ENCODE measurements at places on chromosomes 13 and 19.

DNA sequence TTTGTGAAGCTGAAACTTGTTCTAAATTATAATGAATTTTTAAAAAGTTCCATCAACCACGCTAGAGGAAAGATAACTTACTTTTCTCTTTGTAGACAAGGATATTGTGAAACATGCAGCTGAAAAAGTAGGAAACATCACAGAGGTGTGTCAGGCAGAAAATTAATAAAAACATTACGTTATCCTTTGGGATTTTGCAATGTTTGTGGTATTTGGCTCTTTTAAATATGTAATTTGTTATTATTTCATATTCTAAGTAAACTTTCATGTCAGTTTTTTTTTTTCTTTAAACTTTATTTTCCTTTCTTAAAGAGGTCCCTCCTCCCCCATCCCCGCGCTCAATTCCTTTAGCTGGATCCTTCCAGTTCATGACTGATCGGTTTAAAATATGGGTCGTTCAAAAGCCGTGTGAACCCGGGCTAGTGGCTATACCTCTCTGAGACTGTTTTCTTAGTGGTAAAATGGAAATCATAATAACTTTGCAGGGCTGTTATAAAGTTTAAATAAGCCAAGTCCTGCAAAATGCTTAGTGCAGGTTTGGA lies 740 bp upstream of the CCDC61 start:
- no peak for DNase-seq

DNA sequence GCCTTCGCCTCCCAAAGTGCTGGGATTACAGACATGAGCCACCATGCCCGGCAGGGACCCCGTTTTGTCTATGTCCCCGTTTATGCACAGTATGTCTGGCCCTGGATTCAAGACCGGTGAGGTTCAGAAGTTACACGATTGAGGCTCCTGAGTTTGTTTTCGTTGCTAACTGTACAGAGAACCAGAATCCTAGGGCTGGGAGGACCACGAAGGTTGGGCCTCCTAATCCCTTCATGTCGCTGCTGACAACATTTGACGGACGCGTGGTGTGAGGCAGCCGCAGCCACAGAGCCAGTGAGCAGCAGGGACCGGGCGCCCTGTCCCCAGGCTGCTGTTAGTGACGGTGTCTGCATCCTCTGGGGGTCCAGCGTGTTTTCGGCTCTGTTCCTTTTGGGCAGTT lies 91.4 kb downstream of the ATP11A start:
- no peak for DNase-seq

DNA sequence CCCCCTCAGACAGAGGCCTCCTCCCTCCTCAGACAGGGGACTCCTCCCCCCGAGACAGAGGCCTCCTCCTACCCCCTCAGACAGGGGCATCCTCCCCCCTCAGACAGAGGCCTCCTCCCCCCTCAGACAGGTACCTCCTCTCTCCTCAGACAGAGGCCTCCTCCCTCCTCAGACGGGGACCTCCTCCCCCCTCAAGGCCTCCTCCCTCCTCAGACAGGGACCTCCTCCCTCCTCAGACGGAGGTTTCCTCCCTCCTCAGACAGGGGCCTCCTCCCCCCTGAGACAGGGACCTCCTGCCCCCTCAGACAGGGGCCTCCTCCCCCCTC lies 13.9 kb downstream of the C3 start:
- DNase-seq, result no peak

DNA sequence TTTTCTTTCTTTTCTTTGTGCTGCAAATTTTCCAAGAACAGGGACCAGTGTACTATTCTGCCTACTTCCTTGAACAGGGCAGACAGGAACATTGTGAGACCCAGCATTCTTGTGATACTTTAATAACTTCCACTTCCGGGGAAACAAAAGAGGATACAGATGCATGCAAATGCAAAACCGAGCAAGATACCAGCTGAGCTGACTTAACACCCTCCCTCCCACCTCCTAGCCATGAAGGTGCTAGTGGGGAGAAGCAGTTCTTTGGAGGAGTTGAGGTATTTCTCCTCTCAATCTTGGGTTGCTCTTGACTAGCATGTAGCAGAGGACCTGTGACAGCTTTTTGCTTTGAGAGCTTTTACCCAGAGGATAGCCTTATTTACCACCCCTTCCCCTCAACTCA lies 111.2 kb downstream of the KLF5 start:
- no peak for DNase-seq

DNA sequence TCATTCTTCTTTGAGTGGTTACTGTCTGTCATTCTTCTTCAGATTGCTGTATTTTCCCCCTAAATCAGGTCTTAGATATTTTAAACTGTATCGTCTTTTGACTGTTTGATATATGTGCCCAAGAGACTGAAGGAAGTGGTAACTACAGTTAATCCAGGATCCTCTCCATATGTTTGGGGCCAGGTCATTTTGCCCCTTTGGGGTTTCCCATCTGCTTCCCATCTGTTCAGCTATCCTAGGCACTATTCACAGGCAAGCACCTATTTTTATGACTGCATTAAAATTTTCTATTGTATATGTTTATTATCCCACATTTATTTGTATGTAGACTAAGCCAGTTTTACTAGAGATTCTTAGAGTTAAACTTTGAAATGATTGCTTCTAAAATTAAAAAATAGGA lies 244.2 kb downstream of the PCCA start:
- no peak for DNase-seq

DNA sequence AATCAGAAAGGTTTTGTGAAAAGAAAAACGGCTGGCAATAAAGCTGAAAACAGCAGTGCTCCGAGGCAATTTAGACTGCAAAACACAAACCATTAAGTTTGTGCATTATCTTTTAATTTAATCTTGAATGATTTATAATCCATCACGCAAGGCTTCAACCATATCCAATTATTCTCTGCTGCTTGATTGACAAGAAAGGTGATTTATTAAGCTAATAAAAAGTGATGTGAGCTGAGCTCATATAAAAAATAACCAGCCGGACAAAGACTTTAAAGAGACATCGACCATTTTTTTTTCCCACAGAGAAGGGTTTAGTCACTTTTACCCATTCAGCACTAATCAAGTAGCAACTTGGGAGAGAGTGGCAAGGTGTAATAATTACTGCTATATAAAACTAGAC lies 33.6 kb downstream of the TSHZ3 start:
- DNase-seq, result no peak

GRCh38 chr19:23481043-23481442 lies 85.8 kb upstream of the ZNF91 start:
- DNase-seq, result no peak

DNA sequence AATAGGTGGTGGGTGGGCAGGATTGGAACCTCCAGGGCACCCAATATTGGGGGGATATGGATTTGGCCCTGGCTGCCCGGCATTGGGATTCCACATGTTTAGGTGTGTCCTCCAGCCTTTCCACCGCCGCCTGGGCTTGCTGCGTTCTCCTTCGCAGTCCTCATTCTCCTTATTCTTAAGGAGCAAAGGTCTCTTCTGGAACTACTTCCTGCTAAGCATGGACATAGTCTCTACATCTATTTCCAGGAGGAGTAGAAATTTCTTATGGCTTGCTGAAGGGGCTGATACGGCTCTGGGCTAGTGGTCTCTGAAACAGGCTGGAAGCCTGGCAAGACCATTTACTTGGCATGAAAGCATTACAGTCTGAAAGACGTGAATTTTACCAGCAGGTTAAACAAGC lies 9.2 kb upstream of the FCGBP start:
- DNase-seq, result no peak
